Stimulated activated CD4-positive, alpha-beta T cell treated with anti-CD3 and anti-CD28 coated beads, TNF-alpha, amount 100 ng/mL, for 1 hour (primary cell): ENCODE measurements at places on chromosomes 5 and 9.

- DNase-seq: no peak
Measured at GRCh38 chr5:74556631-74557595, 83.6 kb downstream of the ENC1 start.

GRCh38 chr5:32115985-32116384 lies 58.1 kb downstream of the GOLPH3 start:
- DNase-seq: no peak

DNA sequence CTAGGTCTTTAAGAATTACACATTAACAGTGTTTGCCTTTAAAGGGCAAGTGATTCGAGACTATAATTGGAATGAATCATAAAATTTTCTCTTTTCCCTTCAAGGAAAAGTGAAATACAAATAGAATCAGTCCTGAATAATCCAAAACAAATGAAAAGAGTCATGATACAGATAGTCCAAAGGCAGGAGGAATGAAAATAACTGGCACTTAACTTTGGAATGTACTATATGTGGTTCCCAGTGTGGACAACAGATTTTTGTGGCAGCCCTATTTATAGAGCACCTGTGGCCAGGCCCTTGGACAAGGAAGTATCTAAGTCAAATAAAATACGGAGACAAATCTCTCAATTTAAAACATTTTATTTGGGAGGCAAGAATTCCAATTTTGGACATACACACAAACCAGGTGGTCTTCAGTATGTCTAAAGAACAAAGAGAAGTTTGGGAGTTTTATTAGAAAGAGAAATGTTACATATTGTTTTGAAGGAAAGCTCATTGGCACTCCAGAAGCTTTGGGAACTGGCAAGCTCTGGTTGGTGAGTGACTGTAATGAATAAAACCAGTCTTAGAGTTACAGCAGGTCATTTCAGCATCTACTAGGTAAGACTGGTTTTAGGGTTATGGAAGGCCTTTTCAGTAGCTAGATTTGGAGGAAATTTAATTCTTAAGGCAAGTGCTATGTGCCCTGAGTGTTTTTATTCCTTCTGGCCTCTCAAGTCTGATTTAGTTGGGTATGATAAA lies 116.0 kb upstream of the PAM start:
- no peak for DNase-seq

DNA sequence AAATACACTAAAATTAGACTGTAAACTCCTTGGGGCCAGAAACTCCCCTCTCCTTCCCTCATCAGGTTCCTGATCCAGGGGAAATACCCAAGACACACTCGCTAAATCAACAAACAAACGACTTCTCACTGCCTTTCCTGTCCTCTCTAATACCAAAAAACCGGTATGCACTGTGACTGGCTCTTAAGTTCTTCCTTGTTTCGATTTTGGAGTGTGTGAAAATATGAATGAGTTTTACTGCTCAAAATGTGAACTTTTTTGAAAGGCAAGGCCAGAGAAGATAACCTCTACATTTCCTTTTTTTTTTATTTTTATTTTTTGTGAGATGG lies 81.1 kb upstream of the EPB41L4B start:
- no peak for DNase-seq

DNA sequence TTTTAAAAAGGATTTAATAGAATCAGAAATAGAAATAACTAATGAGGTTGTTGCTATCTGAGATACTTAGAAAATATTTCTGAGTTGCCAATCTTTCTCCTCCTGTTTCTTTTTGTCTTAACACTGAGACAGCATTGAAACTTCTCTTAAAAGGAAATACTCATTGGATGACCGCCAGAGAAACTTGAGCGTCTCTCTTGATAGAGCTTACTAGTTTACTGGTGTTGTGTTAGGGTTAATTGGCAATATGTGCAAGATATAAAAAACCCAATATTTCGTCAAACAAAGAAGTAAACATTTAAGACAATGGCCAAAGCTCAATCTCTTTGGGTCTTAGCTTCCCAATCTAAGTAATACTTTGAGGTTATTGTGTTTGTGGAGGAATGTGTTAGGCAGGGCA lies 176.4 kb upstream of the CHD1 start:
- no peak for DNase-seq

DNA sequence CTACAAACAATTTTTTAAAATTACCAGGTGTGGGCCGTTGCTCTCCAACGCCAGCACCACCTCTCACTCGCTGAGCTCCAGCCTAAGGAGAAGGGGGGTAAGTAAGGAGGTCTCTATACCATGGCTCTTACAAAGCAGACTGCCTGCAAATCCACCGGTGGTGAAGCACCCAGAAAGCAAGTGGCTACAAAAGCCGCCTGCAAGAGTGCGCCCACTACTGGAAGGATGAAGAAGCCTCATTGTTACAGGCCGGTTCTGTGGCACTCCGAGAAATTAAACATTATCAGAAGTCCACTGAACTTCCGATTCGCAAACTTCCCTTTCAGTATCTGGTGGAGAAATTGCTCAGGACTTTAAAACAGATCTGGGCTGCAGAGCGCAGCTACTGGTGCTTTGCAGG lies 46.0 kb downstream of the CDO1 start:
- no peak for DNase-seq

DNA sequence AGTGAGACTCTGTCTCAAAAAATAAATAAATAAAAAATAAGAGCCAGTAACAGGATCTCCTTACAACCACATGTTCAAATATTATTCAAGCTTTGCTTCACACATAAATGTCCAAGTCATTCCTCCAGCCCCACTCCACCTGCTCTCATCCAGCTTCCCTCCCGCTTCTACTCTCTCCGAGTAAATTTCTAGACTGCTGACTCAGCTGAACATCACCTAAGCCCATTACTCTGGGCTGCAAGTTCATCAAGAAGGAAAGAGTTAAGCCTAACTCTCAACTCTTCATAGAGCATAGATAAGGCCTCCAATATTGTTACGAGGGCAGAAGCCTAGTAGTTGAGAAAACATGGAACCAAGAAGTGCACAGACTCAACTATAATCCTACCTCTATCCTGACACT lies 300.2 kb downstream of the FBXL17 start:
- no peak for DNase-seq

DNA sequence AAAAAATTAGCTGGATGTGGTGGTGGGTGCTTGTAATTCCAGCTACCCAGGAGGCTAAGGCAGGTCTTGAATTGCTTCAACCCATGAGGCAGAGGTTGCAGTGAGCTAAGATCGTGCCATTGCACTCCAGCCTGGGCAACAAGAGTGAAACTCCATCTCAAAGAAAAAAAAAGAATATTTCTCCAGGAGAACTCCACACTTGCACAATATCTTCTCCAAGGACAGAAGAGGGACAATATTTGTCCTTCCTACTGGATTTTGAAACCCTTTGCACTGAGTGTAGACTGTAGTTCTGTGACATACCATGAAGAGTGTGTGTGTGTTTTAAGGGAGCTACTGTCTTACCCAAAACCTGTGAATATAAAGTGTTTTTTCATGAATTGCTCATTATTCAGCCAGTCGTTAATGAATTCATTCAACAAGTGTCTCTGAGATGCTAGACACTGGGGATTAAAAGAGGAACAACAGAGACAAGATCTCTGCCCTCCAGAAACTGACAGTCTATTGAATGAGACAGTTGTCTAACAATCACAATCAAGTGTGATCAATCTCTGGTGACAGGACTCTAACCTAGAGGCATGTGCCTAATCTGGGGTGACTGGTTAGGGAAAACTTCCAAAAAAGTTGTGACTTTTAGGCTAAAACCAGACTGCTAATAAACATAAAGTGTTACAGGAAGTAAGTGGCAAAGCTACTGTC lies 9.8 kb upstream of the UBE2D2 start:
- DNase-seq: no peak

DNA sequence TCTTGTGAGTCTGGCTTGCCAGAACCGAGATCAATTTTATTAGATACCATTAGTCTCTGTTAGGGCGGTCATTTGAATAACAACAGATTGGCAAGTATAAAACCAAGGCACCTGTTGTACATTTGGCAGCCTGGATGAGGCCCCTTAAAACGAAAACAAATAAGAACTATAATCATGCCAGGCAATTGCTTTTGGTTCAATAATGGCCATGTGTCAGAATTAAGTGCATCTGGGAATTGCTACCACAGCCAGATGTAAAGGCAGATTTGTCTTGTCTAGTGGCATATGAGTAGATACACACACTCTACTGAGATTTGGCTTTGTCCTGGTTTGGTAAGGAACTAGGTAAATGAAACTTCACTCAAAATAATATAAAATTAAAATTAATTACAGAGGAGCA lies 1046.2 kb upstream of the DMAC1 start:
- no peak for DNase-seq

DNA sequence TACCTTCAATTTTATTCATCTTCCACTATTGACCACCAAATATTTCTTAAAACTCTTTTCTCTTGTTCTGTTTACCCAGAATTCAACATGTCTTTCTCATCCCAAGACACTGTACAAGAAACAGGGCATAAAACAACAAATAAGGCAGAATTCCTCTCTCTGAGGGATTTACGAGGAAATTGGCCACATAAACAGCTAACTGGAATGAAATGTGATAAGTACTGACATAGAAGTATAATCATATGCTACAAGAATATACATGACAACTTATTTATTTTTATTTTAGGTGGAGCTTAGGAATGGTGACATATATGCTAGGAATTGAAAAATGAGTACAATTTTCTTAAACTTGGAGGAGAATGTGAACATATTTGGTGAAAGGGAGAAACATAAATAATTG lies 48.8 kb upstream of the FBN2 start:
- no peak for DNase-seq

- DNase-seq: no peak
Measured at GRCh38 chr9:115442054-115442453, 324.1 kb upstream of the TNC start.

- no peak for DNase-seq
Measured at GRCh38 chr5:111463311-111463710, 49.0 kb downstream of the STARD4 start.

- no peak for DNase-seq
Measured at GRCh38 chr5:136636001-136636400, 270.7 kb upstream of the TRPC7 start.

- DNase-seq: no peak
Measured at GRCh38 chr5:154358516-154359220, 87.1 kb upstream of the SAP30L start.

- no peak for DNase-seq
Measured at GRCh38 chr5:66987949-66988838, 208.4 kb downstream of the CD180 start.

GRCh38 chr5:67042176-67043003 lies 154.2 kb downstream of the CD180 start:
- no peak for DNase-seq

GRCh38 chr9:70263421-70263820 lies 4.6 kb downstream of the SMC5 start:
- no peak for DNase-seq

DNA sequence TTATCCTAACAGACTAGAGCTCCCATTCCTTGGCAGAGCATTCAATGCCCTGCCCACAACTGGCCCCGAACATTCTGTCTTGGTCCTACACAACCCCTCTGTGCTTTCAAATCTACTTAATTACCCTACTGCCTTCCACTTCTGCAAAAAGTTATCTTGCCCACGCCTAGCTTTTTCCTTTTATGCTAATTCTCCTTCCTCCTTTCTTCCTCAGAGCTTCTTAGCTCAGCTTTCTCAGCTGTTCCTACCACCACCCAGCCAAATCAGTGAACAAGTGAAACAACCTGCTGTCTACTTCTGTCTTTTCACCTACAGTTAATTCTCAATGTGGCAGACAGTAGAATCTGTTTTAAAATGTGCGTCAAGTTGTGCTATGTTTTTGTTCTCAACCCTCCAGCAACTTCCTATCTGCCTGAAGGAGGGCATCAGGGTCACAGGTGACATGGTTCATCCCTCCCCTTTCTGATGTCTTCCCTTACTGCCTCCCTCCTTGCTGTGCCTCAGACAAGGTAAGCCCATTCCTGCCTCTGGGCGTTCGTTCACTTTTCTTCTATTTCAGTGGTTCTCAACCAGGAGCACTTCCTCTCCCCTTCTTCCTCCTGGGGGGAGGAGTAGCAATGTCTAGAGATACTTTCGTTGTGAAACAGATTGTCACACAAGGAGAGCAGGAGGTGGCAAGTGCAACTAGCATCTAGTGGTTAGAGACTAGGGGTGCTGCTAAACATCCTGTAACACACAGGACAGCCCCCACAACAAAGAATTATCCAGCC lies 1.3 kb upstream of the REEP5 start:
- DNase-seq: no peak

DNA sequence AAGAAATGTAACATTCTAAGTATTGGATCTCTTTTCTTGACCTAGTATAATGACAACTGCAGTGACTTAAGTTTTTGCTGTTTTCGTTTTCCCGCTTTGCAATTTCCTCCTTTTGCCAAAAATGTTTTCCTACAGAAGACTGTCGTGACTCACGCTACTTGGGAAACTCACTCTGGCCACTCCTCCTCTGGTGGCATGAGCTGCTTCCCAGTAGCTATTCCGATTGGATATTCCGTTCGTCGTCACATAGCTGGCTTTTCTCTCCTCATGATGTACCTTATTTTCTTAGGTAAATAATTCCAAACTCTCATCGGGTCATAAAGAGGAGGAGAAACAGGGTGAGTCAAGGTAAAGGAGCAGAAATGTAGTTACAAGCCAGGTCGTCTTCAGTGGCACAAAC lies 64.9 kb downstream of the GOLPH3 start:
- DNase-seq: no peak

DNA sequence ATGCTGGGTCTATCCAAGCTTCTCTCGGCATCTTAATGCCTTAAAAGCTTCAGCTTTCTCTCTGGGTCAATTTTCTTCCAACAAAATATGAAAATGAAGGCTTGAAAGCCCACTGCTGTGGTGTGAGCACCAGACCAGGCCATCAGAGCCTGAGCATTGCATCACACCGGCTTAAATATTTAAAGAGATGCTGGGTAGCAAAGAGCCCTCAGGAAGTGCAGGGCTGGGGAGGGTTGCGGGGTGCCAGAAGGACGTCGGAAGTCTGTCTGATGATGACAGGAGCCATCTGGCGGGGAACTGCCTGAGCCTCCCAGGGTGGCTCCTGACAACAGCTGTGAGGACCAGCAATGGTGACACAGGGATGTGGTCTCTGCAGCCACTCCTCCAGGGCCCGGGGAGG lies 185.5 kb downstream of the OLFM1 start:
- DNase-seq: no peak

- no peak for DNase-seq
Measured at GRCh38 chr5:88829054-88829453, 53.9 kb downstream of the MEF2C start.

GRCh38 chr9:1320051-1320557 lies 269.9 kb downstream of the DMRT2 start:
- DNase-seq: no peak

- DNase-seq: no peak
Measured at GRCh38 chr9:81787747-81788632, 98.6 kb upstream of the TLE1 start.

- DNase-seq: no peak
Measured at GRCh38 chr5:90562341-90562740, 3.7 kb downstream of the ADGRV1 start.

- no peak for DNase-seq
Measured at GRCh38 chr5:140205952-140206351, 31.0 kb downstream of the CYSTM1 start.

- no peak for DNase-seq
Measured at GRCh38 chr5:73106335-73106734, 14.0 kb upstream of the TMEM171 start.

DNA sequence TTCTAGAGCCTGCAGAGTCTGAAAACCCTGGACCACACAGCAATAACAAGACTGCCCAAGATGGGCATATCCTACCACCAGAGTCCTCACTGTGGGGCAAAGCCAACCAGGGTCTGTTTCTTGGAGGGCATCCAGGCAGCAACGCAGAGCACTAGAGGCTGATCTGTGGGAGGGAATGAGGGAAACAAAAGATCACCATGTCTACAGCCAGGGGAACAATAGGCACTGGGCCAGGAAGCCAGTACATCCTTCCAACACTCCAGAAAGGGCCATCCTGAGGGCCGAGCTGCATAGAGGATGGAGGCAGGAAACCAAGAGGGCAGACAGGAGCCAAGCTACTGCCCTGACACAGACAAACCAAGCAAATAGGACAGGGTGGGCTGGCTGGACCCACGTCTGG lies 416.1 kb upstream of the IRX4 start:
- DNase-seq: no peak
